Dermis lymphatic vessel endothelial cell (primary cell): ENCODE measurements at places on chromosomes 4 and X. TPM values are rescaled to one million over a fixed set of nuclear protein-coding genes. Genes with fewer than 3 reads are reported as not detected.

Gene ZNF630
- total RNA-seq, result 1.4 and 1.5 TPM in 2 replicates

Gene CBR4
- 14.4 and 16.6 TPM in 2 replicates for total RNA-seq

Gene CPE
- total RNA-seq, result 0.95 and 0.98 TPM in 2 replicates

Gene LRRC66
- under 0.01 and 0.09 TPM in 2 replicates for total RNA-seq
